Right lung (tissue), 10 donors: ENCODE measurements at places on chromosomes 2 and 18.

GRCh38 chr2:231696004-231696367 is 12.3 kb upstream of the PTMA start:
- no peak for DNase-seq

DNA sequence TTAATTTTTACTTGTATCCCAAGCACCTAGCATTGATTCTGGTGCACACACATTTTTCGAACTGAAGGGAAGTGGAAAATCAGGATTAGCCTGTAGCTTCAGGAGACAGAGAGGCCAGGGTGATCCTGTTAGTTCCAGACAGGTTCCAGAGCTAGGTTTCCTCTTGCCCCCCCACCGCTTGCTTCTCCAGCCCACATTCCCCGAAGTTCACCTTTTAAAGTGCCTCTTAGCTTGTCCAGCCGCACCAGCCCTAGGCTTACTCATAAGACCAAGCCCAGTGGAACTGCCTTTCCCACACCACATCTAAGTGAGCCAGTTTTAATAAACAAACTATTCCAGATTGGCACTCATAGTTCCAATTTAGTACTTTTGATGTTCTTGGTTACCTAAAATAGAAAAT is 898.6 kb upstream of the KLHL29 start:
- no peak for DNase-seq

- DNase-seq = no peak
Measured at GRCh38 chr2:135226961-135227360, 174.9 kb downstream of the RAB3GAP1 start.

GRCh38 chr2:152200101-152200500 is 24.5 kb upstream of the STAM2 start:
- no peak for DNase-seq

- DNase-seq = no peak
Measured at GRCh38 chr2:164669291-164669690, 48.0 kb upstream of the GRB14 start.

DNA sequence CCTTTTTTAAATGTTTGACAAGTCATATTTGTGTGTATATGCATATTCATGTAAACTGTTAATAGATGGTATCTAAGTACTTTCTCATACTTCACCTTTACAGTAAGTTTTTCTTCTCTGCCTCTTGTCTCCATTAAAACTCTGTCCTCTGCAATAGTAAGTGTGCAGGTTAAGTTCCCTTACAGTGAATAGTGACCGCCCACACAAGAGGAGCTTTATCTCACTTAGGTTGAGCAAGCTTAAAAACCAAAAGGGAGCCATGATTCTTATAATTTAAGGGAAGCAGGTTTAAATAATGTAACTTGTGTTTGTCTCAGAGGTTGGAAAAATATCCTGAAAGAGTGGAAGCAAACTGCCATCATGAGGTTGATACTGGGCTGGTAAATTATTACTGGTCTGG is 61.3 kb downstream of the MRPS9 start:
- DNase-seq = no peak

DNA sequence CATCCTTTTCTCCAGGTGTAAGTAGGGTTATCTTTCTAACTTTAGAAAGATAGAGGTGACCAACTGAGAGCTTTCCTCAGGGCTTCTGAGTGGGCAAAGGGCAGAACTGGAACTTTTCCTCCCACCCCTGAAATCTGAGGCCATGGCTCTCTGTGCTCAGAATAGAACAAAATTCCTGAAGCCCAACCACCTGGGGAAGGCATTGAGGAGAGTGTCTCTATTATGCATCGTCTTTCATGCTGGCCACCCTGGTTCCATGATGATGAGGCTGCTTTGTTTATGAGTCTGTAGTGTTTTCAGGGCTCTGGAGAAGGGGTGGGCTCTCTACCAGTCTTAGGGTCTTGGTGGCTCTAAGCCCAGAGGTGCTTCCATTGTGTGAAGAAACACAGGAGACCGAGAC is 30.7 kb upstream of the IL1R1 start:
- DNase-seq = no peak

GRCh38 chr2:171167352-171167997 is 6.8 kb upstream of the TLK1 start:
- no peak for DNase-seq

DNA sequence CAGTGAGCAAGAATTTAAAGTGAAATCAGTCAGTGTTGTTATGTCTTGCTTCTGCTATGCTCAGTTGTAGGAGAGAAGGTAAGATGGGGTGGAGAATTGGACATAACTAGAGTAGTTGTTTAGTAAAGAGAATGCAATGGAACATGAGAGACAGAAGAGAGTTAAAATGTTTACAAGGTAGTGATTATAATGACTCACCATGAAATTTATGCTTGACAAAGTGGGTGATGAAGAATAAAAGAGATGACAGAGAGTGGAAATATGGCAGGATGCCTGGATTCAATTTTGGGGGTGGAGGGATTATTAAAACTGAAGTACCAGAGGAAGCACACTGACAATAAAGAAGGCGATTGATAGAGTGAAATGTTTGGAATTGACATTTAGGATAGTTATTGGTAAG is 10.6 kb downstream of the SCG2 start:
- no peak for DNase-seq

DNA sequence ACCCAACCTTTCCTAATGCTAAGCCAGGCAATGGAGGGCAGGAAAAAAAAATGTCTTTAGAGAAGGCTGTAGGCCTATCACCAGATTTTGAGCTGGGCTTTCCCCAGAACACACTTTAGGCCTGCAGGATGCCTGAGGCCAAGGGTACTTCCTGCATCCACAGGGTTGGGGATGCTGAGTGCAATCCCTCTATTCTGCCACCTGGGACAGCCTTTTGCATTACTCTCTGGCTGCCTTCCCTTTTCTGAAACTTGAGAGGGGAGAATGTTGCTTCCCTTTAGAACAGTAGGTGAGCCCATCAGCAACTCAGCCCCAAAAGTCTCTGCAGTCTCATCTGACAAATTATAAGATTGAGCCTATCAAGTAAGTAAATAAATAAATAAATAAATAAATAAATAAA is 195.2 kb downstream of the SLC8A1 start:
- DNase-seq = no peak

DNA sequence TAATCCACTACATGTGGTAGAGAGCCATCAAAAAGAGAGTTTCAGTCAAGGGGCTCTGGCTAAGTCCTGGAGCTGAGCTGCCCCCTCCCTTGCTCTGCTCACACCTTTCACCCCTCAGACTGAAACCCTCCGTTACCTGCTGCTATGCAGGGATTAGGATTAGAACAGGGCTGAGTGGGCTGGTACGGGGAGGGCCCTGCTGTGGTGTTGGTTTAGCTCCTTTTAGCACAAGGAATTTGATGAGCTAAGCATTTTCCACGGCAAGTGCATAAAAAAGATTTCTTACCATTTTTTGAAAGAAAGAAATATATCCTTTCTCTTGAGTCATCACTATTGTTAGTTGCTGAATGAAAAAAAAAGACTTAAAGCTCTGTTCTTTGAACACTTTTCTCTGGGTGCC is 46.3 kb downstream of the TCF7L1 start:
- no peak for DNase-seq

DNA sequence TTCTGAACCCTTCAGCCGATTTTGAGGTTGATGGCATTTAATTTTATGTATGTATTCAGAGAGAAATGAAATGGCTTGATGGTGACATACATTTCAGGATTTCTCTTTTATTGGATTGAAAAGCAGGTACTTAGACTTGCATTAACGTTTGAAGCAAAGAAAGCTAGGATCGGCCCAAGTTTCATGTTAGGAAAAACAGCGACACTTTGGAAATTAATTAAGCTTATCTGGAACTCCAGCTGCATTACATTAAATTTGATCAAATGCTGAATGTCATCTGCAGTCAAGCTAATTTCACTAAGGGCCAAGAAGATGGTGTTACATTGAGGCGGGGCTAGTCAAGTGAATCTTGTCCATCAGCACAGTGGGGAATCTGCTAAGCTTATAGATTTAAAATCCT is 441.8 kb downstream of the IRS1 start:
- no peak for DNase-seq

DNA sequence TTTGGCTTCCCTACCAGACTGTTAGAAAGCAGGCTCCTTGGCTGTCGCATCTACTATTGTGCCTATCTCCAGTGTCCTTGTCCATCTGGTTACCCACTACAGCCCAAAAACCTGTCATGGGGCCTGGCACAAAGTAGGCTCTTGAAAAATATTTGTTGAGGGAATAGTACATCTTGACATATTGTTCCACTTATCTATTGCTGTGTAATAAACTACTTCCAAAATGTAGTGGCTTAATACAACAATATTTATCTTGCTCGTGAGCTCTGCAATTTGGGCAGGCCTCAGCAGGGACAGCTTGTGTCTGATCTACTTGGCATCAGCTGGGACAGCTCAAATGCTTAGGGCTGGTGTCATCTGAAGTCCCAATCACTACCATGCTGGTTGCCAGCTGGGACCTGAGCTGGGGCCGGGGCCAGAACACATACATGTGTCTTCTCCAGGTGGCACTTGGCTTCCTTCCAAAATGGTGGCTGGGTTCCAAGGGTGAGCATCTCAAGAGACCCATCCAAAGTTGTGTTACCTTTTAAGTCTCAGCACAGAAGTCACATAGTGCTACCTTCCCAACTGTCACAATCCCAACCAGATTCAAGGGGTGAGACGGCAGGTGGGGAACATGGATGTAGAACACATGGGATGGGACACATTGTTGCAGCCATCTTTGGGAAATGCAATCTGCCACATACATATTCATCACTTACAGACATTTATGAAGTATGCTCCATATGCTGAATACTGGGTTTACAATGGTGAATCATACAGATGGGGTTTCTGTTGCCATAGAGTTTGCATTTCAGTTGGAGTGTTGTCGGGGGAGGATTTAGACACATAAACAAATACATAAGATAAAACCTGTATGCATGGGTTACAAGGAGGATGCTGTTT is 134.2 kb downstream of the FOXI3 start:
- DNase-seq = no peak

DNA sequence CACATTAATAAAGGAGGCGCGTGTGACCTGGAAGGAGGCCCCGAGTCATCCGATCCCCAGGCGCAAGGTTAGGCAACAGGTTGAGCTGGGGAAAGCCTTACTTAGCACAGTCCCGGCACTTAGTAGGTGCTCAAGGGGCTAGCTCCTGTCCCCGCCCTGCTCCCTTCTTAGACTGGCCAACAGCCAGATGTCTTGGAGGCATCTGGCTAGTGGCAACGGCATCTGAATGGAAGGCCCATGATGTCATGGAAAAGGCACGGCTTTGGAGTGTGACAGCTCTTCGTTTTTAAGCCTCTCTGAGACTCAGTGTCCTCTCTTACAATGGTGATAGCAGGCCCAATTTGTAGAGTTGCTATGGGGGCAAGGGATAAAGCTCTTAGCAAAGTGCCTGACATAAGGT is 258.3 kb downstream of the CYRIA start:
- no peak for DNase-seq

DNA sequence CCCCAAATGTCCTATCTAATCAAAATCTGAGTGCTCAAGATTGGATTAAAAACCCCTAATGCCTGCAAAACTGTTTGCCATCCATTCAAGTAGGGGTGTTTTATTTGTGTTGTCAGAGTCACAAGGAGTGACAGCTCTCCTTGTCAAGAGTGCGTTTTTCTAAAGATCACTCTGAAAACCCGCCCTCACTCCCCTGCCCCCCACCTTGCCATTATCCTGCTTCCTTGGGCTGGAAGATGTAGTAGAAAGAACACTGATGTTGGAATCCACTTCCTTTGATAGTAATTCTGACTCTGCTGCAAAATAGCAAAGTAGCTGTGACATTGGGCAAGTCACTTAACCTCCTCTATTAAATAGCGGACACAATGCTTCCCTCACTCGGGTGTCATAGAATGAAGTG is 155.6 kb downstream of the TSN start:
- DNase-seq = no peak

GRCh38 chr18:58507880-58508279 is 121.0 kb downstream of the ALPK2 start:
- DNase-seq = no peak

DNA sequence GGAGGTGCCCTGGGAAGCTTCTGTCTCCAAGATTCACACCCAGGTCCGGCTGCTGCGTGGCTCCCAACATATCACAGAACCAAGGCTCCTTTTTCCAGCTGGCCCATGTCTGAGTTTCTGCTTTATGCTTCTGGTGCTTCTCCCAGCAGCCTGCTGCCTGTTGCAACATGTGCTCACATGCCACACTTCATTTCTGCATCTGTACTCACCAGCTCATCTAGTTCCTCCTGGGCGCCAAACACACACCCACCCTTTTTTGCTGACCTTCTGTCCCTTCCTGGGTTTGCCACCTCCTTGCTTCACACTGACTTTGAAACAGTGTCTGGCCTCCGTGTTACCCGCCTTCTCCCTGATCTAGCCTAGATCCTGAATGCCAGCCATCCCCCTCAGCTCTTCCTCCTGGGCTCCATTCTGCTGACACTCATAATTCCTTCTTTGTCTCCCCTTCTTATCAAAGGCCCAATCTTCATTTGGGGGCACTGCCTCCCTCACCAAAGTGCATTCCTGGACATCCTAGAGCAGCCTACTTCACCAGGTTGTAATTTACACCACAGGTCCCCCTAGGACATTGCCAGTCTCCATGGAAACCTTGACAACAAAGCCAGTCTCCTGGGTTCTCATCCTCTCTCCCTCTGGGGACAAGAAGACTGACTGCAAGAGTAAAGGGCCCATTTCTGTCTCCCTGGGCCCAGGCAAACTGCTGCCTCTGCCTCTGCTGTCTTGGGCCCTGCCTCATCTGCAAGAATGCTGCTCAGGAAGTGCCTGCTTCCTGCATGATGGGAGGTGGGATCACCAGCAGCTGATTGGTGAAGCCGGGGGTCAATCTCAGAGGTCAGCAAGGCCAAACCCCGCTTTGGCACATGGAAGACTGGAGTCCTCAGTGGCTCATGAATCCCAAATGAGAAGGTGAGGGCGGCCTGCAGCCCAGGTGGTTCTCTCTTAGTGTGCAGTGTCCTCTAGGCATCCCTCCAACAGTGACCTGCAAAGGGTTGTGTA is 13.9 kb upstream of the PROM2 start:
- no peak for DNase-seq

DNA sequence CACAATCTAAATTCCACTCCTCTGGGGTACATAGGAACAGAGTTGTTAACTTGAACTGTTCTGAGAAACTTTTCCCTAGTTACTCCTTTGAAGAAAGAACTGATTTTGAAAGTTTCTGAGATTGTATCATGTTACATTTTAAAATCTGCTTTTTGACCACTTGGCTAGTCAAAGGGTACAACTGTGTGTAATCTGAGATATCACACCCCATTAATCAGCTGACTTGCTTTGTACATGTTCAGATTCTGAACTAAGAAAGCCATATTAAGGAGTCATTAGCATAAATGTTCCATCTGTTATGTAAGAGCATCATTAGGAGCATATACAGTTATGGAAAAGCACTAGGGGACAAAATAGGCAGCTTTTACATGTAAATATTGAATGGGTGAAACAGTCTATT is 3.8 kb upstream of the WDR35 start:
- DNase-seq = peak; percentile 69

DNA sequence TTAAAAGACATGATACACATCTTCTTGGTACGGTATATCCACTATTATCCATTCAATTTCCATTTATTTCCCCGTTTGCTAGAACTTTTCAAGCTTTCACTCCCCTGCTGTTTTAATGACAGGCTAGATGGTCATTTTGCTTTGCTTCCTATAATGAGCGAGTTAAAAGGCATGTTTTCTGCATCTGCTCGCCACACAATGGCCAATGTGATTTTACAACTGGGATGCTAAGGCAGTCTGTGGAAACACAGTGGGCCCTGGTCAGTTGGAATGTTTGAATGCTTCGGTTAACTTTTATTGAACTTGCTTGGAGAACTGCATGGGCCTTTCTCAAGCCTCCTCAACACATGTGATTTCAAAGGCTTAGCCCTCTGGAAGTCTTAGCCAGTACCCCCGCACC is 48.4 kb upstream of the TNP1 start:
- DNase-seq = no peak
